NCI-H82 (cell line): ENCODE measurements at places on chromosomes 3 and 15.

GRCh38 chr3:61688307-61688984, 127.1 kb downstream of the PTPRG start:
- peak; percentile 70 for DNase-seq

DNA sequence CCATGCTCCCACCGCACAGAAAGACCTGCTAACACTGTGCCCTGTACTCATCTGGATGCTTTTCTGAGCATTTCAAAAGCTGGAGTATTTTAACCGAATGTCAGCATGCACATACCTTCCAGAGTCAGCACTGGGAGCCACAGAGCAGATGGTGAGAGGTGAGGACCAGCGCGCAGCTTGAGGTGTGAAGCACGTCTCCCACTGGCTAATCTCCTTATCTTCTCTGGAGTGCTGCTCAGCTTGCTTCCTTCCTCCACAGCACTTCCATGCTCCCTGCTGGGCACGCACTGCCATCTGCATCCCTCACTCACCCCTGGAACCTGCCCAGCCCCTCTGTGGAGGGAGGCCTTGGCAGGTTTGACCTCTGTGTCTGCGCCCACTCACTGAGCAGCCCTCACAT, at the start of gene GNB5:
GNB5 (minus strand) TSS at position 186 of the 400 bp plus-strand sequence. CDS start 6,716 bp downstream, outside the sequence.
- peak; percentile 98 for DNase-seq

- no peak for DNase-seq
Observed at GRCh38 chr15:74159773-74160172, 13.7 kb upstream of the ISLR start.

DNA sequence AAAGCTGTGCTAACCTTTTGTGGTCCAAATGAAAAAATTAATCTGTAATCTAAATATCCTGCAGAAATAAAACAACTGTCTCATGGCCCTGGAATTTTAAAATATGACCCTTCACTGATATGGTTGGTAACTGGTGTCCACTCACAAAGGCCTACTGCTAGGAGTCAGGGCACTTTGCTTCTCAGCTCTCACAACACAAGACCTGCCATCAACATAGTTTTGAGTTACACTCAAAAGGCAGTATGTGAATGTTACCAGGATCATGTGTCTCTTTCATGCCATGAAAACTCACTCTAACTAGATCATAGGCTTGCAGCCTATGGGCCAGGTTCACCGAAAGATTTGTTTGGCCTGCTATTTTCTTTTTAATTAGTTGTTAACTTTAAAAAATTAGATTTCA, 10.0 kb upstream of the MLF1 start:
- no peak for DNase-seq

GRCh38 chr3:50268703-50269451, at the start of gene SEMA3B:
SEMA3B (plus strand) TSS chr3:50269147; CDS start chr3:50269241, 94 bp downstream.
- DNase-seq, result no peak
